ENCODE measurements at places on chromosomes 1 and 21.

GRCh38 chr21:16302851-16303282 lies 573.1 kb downstream of the USP25 start:
- peak; percentile 39 for DNase-seq

GRCh38 chr1:238681451-238681850 lies 704.9 kb upstream of the CHRM3 start:
- DNase-seq: no peak

GRCh38 chr1:97849345-97850340 lies 71.2 kb downstream of the DPYD start:
- peak; percentile 79 for DNase-seq

DNA sequence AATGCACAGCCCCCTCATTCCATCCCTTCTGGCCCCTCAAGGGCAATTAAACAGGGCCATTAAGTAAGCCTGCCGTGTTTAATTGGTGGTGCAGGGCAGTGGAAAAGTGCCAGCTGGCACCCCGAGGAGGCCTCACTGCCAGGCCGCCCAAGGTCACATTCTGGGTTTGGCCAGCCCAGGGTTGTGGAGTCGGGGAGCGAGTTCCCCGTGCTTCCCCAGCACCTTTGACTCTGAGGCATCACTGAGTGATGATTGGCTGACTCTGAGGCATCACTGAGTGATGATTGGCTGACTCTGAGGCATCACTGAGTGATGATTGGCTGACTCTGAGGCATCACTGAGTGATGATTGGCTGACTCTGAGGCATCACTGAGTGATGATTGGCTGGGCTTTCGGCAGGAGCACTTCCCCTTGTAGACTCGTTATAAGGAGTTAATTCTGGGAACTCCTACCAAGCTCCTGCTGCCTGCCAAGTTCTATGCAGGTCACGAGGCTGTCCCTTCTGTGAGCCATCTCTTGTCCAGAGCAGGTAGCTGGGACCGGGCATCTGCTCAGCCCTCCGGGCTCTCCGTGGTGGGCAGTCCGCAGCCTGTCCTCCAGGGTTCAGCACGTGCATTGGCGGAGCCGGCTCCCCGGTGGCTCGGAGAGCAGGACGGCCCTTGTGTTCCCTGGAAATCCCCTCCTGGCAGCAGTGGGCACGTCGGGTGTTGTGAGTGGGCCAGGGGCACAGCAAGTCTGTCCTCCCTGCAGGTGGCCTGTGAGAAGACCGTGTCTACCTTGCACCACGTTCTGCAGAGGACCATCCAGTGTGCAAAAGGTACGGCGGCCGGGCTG lies 20.9 kb downstream of the CSTB start:
- no peak for DNase-seq
